ENCODE measurements at places on chromosomes 7 and 10.
A peak's percentile ranks its signal among the peaks of the same experiment; 100 is the strongest.

DNA sequence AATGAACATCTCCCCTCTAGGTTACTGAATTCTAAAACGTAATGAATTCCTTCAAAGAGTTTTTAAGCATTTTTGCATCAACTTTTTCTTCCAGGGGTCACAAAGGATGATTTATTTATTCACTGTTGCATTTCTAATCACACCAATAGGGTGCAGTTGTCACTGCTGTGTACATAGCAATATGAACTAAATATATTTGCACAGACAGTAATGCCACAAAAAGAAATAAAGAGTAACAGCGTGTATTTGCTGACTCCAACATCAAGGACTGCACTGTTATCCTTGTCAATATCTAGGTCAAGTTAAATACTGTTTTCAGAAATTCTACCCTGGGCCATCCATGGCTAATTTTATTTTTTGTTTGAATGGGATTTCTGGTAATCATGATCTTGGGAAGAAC lies 138.0 kb downstream of the FRMD4A start:
- no peak overlapping the region for H3K27ac ChIP-seq
- no peaks in the 10 kb centered on the region for H3K36me3 ChIP-seq
- DNase-seq = no peak
- no peak overlapping the region for H3K4me3 ChIP-seq
- peaks cover 12% of the 10 kb centered on the region for H3K27me3 ChIP-seq
- peaks cover 13% of the 10 kb centered on the region for H3K4me1 ChIP-seq

DNA sequence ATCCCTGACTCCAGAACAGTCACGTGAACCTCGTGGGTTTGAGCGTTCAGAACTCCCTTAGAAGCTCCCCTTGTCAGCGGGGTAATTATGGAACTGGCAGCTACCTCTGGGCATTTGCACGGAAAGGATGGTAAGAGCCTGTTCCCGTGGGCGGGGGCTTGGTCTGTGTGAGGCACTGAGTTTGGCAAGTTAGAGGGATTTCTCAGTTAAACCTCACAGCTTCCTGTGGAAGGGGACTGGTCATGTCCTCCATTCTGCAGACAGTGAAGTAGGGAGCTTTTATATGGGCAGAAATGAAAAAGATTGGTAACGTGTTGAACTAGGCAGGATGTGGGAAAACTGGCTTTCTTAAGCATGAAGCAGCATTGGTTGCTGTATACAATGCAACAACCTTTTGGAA lies 16.0 kb downstream of the PALD1 start:
- H3K27me3 ChIP-seq = no peaks in the 10 kb centered on the region
- H3K4me3 ChIP-seq = peak overlapping the region; percentile 23
- peaks cover 44% of the 10 kb centered on the region for H3K4me1 ChIP-seq
- DNase-seq = no peak
- H3K36me3 ChIP-seq = no peaks in the 10 kb centered on the region

- no peaks in the 10 kb centered on the region for H3K27me3 ChIP-seq
- peaks cover 22% of the 10 kb centered on the region for H3K4me1 ChIP-seq
- no peak overlapping the region for H3K4me3 ChIP-seq
- DNase-seq = no peak
- no peaks in the 10 kb centered on the region for H3K36me3 ChIP-seq
Observed at GRCh38 chr10:80596391-80597257, 58.9 kb downstream of the SH2D4B start.

GRCh38 chr7:105246256-105246655 lies 142.5 kb downstream of the SRPK2 start:
- H3K27ac ChIP-seq = no peak overlapping the region
- peaks cover 33% of the 10 kb centered on the region for H3K4me1 ChIP-seq
- H3K36me3 ChIP-seq = peaks cover 12% of the 10 kb centered on the region
- no peak overlapping the region for H3K4me3 ChIP-seq
- no peaks in the 10 kb centered on the region for H3K27me3 ChIP-seq
- DNase-seq = no peak

DNA sequence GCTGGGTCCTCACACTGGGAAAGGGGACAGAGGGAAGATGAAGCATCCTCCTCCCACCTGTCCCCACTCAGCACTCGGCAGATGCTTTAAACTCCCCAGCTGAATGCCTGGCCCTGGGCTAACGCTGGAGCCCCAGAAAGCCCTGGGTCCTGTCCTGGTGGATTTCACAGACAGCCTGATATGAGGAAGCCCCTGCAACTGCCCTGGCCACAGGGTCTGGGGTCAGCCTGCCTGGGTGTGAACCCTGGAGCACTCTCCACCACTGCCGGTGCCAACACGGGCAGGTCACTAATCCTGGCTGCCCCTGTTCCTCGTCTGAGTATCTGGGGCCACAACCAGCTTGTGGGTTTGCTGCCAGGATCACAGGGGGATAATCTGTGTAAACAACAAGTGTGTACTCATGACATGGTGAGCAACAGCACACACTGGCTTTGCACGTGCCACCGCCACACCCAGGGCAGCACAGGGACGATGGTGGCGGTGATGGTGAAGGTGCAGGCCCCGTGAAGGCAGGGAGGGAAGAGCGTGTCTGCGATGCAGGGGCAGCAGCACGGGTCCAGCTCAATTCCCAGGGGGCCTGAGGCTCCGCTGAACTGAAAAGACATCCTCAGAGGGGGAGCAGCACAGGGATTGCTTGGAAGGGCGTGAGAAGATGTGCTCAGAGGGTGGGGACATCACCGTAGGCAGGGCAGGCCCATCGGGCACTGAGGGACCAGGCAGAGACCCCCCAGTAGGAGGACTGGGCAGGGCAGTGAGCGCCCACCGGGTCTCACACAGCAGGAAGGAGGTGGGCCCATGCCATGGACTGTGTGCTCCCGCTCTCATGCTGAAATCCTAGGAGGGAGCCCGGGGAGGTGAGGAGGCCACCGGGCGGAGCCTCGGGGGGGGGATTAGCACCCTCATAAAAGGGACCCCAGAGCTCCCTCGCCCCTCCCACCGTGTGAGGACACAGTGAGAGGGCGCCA lies 238.7 kb downstream of the MAD1L1 start:
- H3K36me3 ChIP-seq = peaks cover 27% of the 10 kb centered on the region
- no peak overlapping the region for H3K4me3 ChIP-seq
- H3K27me3 ChIP-seq = no peaks in the 10 kb centered on the region
- H3K27ac ChIP-seq = peak overlapping the region; percentile 70

- no peaks in the 10 kb centered on the region for H3K4me1 ChIP-seq
- H3K4me3 ChIP-seq = no peak overlapping the region
- no peak overlapping the region for H3K27ac ChIP-seq
- no peaks in the 10 kb centered on the region for H3K36me3 ChIP-seq
- H3K27me3 ChIP-seq = peaks cover 38% of the 10 kb centered on the region
Observed at GRCh38 chr10:122285506-122286444, 14.7 kb downstream of the BTBD16 start.

DNA sequence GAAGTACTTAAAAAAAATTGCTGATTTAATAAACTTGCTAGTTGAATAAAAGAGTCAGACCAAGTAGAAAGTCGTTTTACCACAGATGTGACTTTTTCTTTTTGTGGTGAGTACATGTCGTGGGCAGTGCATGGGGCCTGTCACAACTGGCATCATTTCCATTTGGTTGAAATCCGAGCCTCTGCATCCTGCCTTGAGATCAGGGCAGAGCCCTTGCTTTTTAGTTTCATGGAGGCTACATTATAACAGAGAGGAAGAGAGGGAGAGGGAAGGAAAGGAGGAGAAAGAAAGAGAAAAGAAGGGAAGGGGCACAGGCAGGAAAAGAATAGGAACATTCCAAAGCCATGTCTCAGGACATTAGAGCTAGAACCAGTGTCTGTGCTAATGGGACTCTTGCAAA lies 20.4 kb upstream of the INSYN2A start:
- no peak overlapping the region for H3K27ac ChIP-seq
- no peaks in the 10 kb centered on the region for H3K4me1 ChIP-seq
- no peaks in the 10 kb centered on the region for H3K36me3 ChIP-seq
- no peak overlapping the region for H3K4me3 ChIP-seq
- DNase-seq = no peak
- no peaks in the 10 kb centered on the region for H3K27me3 ChIP-seq

GRCh38 chr10:122659651-122660050 lies 40.0 kb downstream of the C10orf120 start:
- H3K4me1 ChIP-seq = no peaks in the 10 kb centered on the region
- H3K4me3 ChIP-seq = no peak overlapping the region
- no peak for DNase-seq
- H3K36me3 ChIP-seq = no peaks in the 10 kb centered on the region
- H3K27ac ChIP-seq = no peak overlapping the region

- H3K4me3 ChIP-seq = no peak overlapping the region
- H3K4me1 ChIP-seq = no peaks in the 10 kb centered on the region
- H3K36me3 ChIP-seq = no peaks in the 10 kb centered on the region
- H3K27me3 ChIP-seq = no peaks in the 10 kb centered on the region
- no peak for DNase-seq
Observed at GRCh38 chr7:28674359-28674782, 262.1 kb downstream of the CREB5 start.

- no peak for DNase-seq
Observed at GRCh38 chr7:7416031-7416858, 119.4 kb downstream of the COL28A1 start.

DNA sequence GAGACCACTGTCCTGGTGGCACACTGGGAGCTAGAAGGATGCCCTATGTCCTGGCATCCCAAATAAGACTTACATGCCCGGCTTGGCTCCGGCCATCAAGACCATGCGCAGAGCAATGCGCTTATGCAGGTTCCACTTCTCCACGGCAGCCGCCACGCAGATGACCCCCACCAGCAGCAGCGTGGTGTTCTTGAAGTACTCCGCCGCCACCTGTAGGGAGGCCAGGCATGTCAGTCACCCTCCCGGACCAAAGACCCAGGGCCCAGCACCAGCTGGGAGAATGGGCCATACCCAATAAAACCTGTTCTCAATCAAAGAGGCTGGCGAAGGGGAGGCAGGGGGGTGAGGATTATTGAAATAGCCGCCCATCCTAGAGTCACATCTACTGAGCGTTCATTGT lies 19.9 kb downstream of the SLC13A4 start:
- no peaks in the 10 kb centered on the region for H3K27me3 ChIP-seq
- H3K36me3 ChIP-seq = peaks cover 5% of the 10 kb centered on the region
- no peak overlapping the region for H3K27ac ChIP-seq

DNA sequence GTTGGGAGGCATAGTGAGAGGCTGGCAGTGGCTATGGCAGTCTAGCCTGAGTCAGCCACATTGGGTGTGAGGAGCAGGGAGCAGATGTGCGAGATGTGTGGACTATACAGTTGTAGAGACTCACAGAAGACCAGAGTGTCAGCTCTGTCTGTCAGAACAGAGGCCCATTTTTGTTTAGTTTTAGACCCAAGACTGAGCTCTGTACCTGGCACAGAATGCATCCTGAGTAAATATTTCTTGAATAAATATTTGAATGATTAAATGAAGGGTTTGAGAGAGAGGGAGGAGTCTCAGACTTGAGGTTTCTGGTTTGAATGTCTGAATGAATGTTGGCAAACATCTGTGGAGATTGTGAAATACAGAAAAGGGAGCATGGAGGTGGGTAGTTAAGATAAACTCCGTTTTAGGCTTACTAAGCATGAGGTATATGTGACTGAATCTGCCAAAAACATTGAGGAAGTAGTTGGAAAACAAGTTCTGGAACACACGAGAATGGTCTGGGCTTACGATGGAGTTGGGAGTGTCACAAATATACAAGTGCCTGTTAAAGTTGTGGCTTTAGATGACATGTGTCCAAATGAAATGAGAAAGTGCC lies 3.6 kb downstream of the SEC23IP start:
- no peaks in the 10 kb centered on the region for H3K27me3 ChIP-seq
- H3K36me3 ChIP-seq = peaks cover 16% of the 10 kb centered on the region
- H3K27ac ChIP-seq = peak overlapping the region; percentile 80
- no peak overlapping the region for H3K4me3 ChIP-seq
- H3K4me1 ChIP-seq = peaks cover 39% of the 10 kb centered on the region

- H3K27me3 ChIP-seq = no peaks in the 10 kb centered on the region
- no peak overlapping the region for H3K4me3 ChIP-seq
- no peak overlapping the region for H3K27ac ChIP-seq
- H3K4me1 ChIP-seq = peaks cover 75% of the 10 kb centered on the region
- no peak for DNase-seq
Observed at GRCh38 chr10:132599732-132600131, 62.1 kb downstream of the INPP5A start.

- peaks cover 40% of the 10 kb centered on the region for H3K27me3 ChIP-seq
- peak overlapping the region; percentile 37 for H3K27ac ChIP-seq
- peaks cover 12% of the 10 kb centered on the region for H3K4me1 ChIP-seq
Observed at GRCh38 chr10:127612-128432, 7.4 kb upstream of the ZMYND11 start.

- H3K27ac ChIP-seq = no peak overlapping the region
- H3K36me3 ChIP-seq = no peaks in the 10 kb centered on the region
- H3K4me3 ChIP-seq = no peak overlapping the region
- H3K4me1 ChIP-seq = peaks cover 7% of the 10 kb centered on the region
- H3K27me3 ChIP-seq = peaks cover 27% of the 10 kb centered on the region
Observed at GRCh38 chr7:30702200-30702599, 19.9 kb upstream of the CRHR2 start.

GRCh38 chr10:110474826-110475225 lies 22.9 kb upstream of the DUSP5 start:
- no peak overlapping the region for H3K27ac ChIP-seq
- H3K4me1 ChIP-seq = peaks cover 3% of the 10 kb centered on the region
- peaks cover 7% of the 10 kb centered on the region for H3K27me3 ChIP-seq
- H3K4me3 ChIP-seq = no peak overlapping the region
- no peak for DNase-seq

DNA sequence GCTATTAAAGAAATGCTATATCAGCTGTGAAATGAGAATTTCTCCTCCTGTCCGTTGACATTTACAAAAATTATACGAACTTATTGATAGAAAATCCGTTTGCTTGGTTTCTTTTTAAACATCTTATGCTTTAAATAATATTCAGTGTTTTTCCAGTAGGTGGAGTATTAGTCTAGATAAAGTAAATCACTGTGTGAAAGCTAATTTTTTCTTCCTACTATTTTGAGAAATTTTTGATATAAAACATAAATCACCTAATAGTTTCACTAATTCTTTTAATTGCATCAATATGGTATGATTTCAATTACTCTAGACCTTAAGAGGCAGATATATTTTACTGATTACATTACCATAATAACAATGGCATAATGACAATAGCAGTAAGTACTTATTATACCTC lies 335.2 kb upstream of the C7orf33 start:
- H3K4me1 ChIP-seq = no peaks in the 10 kb centered on the region
- H3K4me3 ChIP-seq = no peak overlapping the region
- H3K36me3 ChIP-seq = peaks cover 13% of the 10 kb centered on the region
- H3K27me3 ChIP-seq = peaks cover 21% of the 10 kb centered on the region
- DNase-seq = no peak
- H3K27ac ChIP-seq = no peak overlapping the region

- no peak overlapping the region for H3K4me3 ChIP-seq
- peaks cover 13% of the 10 kb centered on the region for H3K27me3 ChIP-seq
- H3K4me1 ChIP-seq = peaks cover 7% of the 10 kb centered on the region
- H3K36me3 ChIP-seq = peaks cover 36% of the 10 kb centered on the region
- no peak for DNase-seq
- no peak overlapping the region for H3K27ac ChIP-seq
Observed at GRCh38 chr10:49152663-49153062, 18.8 kb upstream of the FAM170B start.

- no peak overlapping the region for H3K4me3 ChIP-seq
- H3K4me1 ChIP-seq = peaks cover 23% of the 10 kb centered on the region
- H3K27me3 ChIP-seq = no peaks in the 10 kb centered on the region
- H3K36me3 ChIP-seq = peaks cover 4% of the 10 kb centered on the region
Observed at GRCh38 chr7:7883394-7883793, 85.2 kb upstream of the GLCCI1 start.

GRCh38 chr7:115707258-115708012 lies 323.1 kb downstream of the TFEC start:
- H3K36me3 ChIP-seq = no peaks in the 10 kb centered on the region
- H3K27me3 ChIP-seq = no peaks in the 10 kb centered on the region
- no peaks in the 10 kb centered on the region for H3K4me1 ChIP-seq
- H3K4me3 ChIP-seq = no peak overlapping the region
- no peak for DNase-seq

All from stimulated activated naive B cell treated with anti-CD40 and anti-IgM and Interleukin-4, amounts not matched to agents 10 μg/mL and 1 μg/mL and 100 μg/mL, for 72 hours (primary cell).